ENCODE measurements at places on chromosomes 11 and 22.

DNA sequence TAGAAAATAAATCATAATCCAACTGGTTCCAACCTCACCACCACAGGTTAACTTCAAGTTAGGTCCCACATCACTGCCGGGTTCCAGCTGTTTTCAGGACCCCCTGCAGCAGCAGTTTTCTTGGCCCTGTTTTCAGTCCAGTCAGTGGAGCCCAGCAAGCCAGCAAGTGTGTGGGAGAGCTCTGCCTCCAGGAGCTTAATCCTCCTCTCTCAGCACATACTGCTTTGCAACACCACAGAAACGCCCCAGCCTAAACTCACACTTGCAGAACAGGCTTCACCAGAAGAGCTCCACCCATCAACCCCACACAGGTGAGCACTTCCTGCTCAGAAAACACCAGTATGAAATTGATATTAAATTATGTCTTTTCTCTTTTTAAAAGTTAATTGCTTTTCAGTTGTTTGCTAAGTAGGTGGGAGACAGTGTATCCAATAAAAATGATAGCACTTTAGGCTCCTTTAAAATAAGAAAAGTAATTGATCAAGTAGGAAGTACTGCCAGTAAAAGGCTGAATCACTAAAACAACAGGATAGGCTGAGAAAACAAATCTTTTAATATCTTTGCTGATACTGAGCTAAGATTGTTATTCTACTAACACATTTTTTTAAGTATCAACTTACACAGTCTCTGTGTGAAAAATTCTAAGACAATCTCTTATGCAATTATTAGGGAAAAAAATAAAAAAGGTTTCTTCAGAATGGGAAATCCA is 81.5 kb upstream of the TP53AIP1 start:
- no peak for DNase-seq

DNA sequence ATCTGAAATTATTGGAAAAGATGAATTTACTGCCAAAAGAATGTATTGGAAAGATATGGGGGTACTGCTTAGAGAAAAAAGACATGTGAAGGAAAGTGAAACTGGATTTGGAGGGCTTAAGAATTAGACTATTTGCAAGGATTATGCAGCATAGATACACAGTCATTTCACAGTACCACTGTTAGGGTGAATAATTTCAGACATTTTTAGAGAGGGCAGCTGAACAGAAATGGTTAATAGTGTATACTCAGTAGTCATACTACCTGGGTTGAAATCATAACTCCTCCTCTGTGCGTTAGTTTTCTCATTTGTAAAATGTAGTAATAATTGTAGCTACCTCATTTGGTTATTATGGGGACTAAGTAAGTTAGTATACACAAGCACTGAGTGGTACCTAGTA is 33.0 kb downstream of the GAS2 start:
- DNase-seq, result no peak

DNA sequence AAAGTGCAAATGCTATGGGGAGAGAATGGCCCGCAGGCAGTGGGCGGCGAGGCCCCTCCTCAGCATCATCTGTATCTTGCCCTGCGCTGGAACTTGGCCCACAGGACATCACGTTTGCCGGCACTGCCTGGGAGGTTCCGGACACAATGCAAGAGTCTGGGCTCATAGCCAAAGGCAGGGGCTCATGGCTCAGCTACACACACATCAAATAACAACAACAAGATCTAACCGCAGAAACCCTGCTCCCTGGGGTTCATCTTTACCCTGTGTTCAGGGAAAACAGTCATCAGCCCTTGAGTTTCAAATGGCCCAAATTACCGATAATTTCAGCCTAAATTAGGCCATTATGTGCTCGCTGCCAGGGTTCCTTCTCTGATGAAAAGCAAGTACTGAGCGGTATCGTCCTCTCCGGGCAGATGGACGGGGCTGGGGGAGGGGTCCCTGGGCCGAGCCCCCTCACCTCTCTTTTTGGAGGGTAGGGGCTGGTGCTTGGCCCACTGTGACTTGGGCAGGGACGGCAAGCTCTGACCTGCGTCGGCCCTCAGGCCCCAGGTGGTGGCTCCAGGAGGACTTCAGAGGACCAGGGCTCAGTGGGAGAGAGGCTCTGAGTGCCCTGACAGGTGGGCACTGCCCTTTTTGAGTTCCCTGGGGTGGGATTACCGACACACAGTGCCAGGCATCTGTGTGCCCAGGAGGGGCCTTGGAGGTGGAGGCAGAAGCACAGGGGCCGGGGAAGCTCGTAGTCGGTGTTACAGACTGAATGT is 25.0 kb upstream of the GAL start:
- peak; percentile 88 for DNase-seq

DNA sequence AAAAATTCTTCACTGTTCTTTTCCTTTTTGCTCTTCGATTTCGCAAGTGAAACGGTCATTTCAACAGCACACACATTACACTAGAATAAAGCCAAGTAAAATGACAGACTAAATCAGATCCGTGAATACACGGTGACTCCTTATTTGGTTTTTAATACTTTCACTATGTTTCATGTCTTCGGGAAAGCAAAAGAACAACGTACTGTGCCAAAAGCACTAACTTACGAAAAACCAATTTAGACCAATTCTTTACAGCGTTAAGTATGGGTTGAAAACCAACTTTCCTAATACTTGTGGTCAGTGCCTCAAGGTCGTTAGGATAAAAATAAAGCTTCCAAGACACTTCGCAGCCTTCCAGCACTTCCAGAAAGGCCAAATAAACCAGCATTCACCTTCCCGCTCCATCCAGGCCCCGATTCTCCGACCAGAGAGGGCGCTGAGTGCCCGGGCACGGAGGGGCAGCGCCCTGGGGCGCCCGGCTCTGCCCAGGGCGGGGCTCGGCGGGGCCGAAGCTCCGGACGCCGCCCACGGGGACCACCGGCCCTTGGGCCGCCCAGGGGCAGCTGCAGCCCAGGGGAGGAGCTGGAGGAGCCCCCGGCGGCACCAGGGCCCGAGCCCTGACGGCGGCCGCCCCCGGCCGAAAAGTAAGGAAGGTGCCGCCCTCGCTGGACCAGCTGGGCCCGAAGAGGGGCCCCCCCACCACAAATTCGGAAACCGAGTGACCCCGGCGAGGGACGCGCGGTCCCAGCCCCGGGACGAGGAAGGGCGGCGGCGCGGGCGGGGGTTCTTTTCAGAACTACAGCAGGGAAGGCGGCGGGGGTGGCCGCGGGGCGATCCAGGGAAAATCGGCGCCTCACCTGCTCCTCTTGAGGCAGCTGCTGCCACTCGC is 499 bp downstream of the ATL3 start:
- peak; percentile 53 for DNase-seq

- peak; percentile 54 for DNase-seq
Observed at GRCh38 chr22:44444341-44445306, 53.4 kb downstream of the RTL6 start.

GRCh38 chr11:27303903-27304302 is 59.1 kb downstream of the CCDC34 start:
- no peak for DNase-seq

DNA sequence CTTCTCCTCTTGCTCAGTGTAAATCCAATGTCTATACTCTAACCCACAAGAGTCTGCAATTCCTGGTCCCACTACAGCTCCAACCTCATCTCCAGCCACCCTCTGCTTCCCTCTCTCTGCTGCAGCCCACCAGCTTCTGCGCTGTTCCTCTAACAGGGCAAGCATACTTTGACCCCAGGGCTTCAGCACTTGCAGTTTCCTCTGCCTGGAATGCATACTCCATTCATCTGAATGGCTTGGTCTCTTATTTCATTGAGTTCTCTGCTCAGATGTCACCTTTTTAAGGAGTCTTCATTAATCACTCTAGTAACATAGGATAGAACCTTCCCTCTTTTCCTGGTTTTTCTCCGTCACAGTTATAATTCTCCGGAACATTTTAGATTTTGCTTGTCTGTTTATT is 141.6 kb downstream of the BUD13 start:
- DNase-seq, result no peak

- DNase-seq, result no peak
Observed at GRCh38 chr22:50714150-50714549, 23.9 kb upstream of the ACR start.

- DNase-seq, result peak; percentile 17
Observed at GRCh38 chr11:2711161-2711560, 11.4 kb upstream of the KCNQ1OT1 start.

DNA sequence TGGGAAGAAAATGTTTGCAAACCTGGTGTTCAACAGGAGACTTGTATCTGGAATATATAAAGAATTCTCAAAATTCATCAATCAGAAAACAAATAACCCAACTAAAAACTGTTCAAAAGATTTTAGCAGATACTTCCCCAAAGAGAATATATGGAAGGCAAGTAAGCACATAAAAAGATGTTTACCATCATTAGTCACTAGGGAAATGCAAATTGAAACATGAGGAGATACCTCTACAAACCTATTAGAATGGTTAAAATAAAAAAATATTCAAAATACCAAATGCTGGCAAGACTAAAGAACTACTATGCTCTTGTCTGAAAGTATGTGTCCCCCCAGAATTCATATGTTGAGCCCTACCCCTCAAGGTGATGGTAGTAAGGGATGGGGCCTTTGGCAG is 8.6 kb downstream of the EXPH5 start:
- DNase-seq, result no peak

DNA sequence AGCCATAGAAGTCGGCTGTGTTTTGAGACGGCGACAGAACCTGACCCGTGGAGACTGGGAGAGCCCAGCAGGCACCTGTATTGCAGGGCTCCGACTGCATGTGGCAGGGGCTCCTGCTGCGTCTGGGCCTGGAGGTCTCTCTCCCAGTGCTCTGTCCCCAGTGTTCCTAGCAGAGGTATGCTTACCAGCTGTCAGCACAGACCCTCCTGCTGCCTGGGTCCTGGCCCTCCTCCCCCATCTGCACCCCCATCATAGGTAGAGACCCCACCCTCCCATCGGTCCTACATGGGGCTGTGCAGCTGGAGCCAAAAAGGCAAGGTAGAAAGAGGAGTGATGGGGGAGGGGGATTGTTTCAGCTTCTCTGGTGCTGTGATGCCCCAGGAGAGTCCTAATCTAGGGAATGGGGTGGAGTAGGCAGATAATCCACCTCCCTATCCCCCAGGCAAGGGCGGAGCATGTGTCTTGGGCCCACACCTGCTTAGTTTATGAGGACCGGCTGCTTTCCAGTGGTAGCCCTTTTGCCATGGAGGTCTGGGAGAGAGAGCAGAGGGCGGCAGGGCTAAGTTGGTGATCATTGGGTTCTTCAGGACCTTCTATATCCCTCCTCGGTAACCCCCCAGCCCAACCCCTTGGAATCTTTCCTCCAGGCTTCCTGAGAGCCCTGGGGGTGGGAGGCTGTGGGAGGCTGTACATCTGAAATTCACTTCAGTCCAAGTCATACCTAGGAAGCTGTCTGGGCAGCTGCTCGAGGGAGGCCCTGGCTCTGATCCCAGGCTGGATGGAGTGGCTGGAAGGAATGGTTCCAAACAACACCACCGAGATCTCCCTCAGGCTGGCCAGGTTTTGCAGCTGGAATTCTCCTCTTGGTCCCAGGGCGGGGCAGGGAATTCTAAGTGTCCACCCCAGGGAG is 5.3 kb downstream of the SLC7A4 start:
- DNase-seq, result no peak

DNA sequence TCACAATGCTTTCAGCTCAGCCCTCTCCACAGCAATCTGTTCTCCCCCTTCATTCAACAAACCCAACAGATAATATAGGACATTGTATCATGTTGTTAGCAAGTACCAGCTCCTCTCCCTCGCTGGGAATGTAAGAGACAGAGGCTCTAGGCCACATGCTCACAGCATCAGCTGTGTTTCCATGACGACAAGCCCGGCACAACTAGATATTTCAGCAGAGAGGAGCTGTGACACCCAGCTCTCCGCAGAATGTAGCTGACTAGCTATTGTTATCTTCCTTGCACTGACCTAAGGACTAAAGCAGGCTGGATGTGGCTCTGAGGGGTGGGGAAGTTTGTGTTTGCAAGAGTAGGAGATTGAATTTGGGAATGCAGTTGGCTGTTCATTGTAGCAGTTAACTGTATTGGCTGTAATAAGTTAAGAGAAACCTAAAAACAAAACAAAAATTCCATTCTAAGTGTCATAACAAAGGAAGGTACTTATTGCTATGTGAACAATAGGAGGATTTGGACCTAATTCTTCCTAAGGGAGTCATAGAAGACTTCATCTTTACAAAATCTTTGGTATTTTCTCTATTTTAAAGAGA is 28.0 kb upstream of the RRAS2 start:
- peak; percentile 37 for DNase-seq
